ENCODE measurements at places on chromosomes 12 and 14.
A peak's percentile ranks its signal among the peaks of the same experiment; 100 is the strongest.

DNA sequence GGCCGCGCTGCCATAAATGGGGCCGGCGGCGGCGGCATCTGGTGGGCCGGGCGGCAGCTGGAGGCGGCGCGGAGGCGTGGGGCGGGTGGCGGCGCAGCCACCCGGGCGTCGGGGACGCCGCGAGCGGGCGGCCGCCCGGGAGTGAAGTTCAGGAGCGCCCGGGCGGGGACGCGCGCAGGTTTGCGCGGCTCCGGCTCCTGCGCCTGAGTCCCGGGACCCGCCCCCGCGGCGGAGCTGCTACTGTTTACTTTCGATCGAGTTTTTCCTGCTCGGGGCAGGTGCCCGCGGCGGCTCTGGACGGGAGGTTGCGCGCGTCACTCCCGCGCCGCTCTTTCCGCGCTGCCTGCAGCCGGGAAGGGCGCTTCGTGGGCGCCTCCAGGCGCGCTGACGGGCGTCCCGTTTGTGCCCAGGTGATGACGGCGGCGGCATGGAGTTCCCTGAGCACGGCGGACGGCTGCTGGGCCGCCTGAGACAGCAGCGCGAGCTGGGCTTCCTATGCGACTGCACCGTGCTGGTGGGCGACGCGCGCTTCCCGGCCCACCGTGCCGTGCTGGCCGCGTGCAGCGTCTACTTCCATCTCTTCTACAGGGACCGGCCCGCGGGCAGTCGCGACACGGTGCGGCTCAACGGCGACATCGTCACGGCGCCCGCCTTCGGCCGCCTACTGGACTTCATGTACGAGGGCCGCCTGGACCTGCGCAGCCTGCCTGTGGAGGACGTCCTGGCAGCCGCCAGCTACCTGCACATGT, at the start of gene ZBTB42:
Gene ZBTB42 (plus strand): TSS at position 331 of the 749 bp plus-strand sequence. CDS start 97 bp downstream, at position 428.
- peak; percentile 50 for DNase-seq

GRCh38 chr12:123951467-123951866, 21.2 kb downstream of the CCDC92 start:
- DNase-seq, result no peak

DNA sequence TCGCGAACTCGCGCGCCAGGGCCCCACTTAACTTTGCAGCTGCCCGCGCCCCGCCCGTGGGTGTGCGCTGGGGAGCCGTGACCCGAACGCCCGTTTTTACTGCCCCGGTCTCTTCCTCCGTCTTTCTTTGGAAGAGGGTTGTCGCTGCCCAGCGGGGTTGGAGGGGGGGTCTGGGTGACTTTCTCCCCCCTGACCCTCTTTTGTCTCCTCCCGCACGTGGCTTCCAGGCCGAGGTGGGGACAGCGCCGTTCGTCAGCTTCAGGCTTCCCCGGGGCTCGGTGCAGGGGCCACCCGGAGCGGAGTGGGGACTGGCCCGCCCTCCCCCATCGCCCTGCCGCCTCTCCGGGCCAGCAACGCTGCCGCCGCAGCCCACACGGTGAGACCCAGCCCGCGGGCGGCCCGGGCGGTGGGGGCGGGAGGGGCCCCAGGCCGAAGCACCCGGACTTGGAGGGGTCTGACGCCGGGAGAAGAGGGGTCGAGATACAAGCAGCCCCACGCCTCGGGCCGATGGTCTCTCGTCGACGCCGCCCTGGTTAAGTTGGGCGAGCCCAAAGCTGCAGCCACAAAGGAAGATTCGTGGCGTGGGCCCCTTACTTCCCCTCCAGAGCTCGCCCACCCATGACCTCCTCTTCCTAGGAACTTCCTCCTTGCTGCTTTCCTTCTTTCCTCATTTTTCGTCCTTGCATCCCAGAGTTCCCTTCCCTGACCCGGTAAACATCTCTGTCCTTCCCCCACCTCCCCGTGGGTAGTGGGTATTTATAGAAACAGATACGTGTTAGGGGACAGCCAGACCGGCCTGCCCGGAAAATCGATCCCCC, 1.2 kb downstream of the DYRK2 start:
- no peak for DNase-seq

GRCh38 chr14:54686219-54686870, 119.4 kb downstream of the SAMD4A start:
- DNase-seq, result no peak

GRCh38 chr14:79820866-79821535, 390.3 kb downstream of the DIO2 start:
- DNase-seq, result no peak

GRCh38 chr14:46279776-46280175, 371.8 kb downstream of the RPL10L start:
- DNase-seq, result no peak

GRCh38 chr12:69698769-69699540, at the start of gene BEST3:
Gene BEST3, minus strand, starts transcription at chr12:69699303. Its CDS starts 1,505 bp downstream, at chr12:69697798.
- no peak for DNase-seq

GRCh38 chr12:27244689-27245488, 803 bp downstream of the STK38L start:
- DNase-seq, result no peak

DNA sequence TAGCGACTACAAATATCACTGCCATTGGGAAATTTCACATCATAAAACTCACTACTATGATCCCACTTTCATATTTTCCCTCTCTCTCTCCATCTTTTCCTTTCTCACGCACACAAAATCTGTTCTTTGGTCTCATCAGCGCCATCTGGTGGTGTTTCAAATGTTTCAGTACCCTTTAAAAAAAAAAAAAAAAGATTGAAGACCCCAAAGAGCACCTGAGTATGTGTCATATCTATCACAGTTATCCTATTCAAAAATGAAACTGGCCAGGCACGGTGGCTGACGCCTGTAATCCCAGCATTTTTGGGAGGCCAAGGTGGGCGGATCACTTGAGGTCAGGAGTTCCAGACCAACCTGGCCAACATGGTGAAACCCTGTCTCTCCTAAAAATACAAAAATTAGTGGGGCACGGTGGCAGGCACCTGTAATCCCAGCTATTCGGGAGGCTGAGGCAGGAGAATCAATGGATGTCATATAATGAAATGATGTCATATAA, 72.4 kb downstream of the TTC9 start:
- DNase-seq, result no peak

- DNase-seq, result no peak
Measured at GRCh38 chr12:57591782-57592325, 862 bp downstream of the PIP4K2C start.

DNA sequence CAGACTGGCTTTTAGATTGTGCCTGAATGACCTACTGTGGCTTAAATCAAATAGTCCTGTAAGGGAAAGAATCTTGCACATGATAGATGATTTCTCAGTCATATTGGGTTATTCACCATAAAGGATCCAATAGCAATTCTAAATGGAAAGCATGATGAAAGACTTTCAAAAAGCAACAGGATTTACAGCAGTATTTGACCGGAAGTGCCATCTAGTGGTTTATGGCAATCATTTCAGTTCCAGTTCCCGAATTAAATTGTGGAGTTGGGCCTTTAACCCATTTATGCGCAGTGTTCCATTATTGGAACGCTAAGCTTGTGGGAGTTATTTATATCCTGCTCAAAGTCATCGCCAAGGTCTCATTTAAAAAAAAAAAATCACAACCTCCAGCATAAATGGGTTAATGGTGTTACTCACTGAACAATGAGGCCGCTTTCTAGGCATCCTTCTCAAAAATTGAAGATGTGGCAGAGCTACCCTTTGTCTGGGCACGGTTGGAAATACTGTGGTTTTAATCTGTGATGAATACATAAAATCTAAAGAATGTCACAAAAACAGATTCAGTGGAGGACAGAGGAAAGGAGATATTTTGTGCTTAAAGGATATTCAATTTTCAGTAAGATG, 60.8 kb upstream of the REP15 start:
- DNase-seq, result no peak

DNA sequence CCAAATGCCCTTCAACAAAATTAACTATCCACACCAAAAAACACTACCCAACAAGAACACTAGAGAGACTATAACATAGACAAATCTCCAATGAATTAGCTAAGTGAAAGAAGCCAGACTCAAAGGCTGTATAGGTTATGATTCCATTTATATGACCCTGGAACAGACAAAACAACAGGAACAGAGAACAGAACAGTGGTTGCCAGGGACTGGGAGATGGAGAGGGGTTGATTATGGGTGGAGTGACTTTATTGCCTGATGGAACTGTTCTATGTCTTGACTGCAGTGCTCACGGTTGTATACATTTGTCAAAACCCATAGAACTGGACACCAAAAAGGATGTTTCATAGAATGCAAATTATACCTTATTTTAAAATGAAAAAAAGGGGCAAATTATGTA, 14.9 kb downstream of the CATSPERB start:
- no peak for DNase-seq

DNA sequence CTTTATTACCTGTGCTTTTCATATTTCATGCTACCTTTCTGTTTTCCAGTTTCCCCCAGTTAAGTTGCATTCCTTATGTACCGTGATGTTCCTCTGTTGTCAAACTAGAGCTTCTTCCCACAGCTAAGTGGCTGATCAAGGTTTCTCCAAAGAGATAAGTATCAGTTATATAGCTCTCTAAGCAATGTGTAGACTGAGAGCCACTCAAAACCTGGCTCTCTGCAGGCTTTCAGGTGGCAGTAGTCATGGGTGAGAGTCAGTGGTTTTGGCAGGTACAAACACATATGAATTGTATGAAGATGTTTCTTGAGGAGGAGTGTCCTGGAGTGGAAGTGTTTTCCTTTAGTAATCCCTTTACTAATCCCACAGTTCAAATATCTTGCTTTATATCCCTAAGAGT, 28.4 kb downstream of the TXNRD1 start:
- DNase-seq, result no peak

DNA sequence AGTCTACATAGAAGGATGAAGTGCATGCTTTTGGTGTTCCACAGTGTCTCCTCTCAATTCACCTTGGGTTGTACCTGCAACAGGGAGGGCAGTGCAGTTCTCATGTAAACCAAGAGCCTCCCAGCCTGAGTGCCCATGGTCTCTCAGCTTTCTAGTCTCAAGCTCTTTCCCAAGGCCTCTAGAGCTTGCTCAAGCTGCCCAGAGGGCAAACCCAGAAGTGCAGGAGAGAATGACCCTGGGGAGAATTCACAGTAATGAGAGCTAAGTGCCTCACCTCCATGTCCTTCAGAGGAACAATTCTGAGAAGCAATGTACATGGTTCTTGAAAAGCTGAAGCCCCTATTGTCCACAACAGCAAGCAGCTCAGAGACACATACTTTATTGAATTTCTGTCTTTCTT, 180.5 kb downstream of the BCAT1 start:
- no peak for DNase-seq

GRCh38 chr12:54631551-54631950, 3.1 kb downstream of the LACRT start:
- DNase-seq, result no peak

DNA sequence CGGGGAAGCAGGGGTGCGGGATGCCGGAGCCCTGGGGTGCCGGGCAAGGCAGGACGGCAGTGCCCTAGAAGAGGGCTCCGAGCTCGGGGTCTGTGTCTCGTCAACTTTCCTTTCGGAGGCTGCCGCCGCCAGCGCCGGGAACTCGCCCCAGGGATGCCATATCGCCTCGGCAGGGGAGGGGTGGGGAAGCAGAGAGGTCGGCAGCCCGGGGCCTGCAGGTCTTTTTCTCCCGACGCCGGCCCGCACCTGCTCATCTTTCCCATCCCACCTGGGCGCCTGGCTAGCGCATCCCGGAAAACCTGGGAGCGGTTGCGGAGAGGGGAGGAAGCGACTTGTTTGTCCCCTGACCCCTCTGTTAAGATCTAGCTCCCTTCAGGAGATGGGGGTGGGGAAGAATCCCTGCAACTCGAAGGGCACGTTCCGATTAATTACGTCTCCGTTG, 547 bp downstream of the CNTN1 start:
- no peak for DNase-seq

- no peak for DNase-seq
Measured at GRCh38 chr14:60196291-60196690, 31.1 kb upstream of the DHRS7 start.

DNA sequence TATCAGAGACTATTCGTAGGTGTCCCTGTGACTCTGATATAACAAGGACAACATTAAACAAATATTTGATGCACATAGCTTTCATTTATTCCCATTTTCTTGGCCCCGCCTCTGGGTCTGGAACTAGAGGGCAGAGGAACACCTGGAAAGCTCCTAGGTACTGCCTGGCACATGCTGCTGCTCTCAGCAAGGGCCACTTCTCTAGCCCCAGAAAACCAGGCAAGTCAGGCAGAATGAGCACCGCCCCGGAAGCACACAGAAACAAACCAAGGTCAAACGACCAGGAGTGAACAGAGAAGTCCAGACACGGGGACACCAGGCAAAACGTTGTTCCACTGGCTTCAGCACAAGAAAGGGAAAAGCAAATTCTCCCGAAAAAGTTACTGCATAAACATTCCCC, 76.1 kb downstream of the TTC7B start:
- no peak for DNase-seq

- DNase-seq, result no peak
Measured at GRCh38 chr12:76346236-76346635, 2.0 kb downstream of the BBS10 start.

DNA sequence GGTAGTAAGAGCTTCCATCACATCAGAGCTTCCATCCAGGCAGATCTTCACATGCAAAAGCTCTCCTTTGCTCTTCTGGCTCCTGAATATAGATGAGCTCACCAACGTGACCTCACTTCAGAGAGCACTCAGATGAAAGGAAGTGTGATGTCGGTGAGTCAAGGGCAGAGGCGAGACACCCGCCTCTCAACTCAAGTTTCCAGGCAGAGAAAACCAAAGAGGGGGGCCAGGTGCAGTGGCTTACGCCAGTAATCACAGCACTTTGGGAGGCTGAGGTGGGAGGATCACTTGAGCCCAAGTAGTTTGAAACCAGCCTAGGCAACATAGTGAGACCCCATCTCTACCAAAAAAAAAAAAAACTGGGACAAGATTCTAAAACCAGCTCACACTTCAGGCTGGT, 126.9 kb downstream of the DUSP6 start:
- DNase-seq, result peak; percentile 77

DNA sequence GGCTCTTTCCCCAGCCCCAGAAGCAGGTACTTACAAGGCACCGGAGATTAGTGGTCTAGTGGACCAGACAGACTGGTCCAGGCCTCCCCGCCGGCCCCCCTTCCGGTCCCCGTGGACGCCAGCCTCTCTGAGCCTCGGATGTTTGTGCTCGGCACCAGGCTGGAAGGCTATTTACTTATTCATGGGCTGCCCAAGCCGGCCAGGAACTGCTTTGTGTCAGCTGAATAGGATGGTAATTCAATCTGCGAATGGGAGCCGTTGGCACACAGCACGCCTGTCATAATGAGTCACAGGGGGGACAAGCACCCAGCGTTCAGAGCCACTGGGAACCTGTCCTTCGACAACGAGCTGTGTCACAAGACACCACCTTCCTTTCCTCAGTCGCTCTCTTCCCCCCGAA, 82.3 kb downstream of the RIMBP2 start:
- no peak for DNase-seq

DNA sequence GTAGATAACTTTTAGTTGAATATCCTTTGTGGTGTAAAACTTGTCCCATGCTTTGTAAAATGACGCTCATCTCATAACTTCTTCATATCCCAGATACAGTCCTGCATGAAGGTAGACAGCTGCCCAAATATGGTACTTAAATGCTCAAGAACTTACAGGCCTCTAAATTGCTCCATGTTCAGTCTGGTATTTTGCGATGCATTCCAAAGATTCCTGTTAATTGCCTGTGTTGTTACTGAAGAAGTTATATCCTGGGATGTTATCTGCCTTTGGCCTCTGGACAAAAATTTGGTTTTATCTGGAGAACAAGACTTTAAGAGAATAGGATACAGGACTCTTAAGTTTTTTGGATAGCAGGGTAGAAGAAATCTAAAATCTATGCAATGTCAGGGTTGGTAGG, 473.0 kb downstream of the PCNX1 start:
- DNase-seq, result no peak

GRCh38 chr12:121536054-121536898, 44.5 kb downstream of the KDM2B start:
- peak; percentile 38 for DNase-seq

GRCh38 chr12:54759751-54760150, 94.6 kb upstream of the MUCL1 start:
- no peak for DNase-seq
